Activated CD4-positive, CD25-positive, alpha-beta regulatory T cell treated with anti-CD3 and anti-CD28 coated beads, Interleukin-2, amount 50 U/mL, for 72 hours (primary cell): ENCODE measurements at places on chromosomes 11 and 22.

DNA sequence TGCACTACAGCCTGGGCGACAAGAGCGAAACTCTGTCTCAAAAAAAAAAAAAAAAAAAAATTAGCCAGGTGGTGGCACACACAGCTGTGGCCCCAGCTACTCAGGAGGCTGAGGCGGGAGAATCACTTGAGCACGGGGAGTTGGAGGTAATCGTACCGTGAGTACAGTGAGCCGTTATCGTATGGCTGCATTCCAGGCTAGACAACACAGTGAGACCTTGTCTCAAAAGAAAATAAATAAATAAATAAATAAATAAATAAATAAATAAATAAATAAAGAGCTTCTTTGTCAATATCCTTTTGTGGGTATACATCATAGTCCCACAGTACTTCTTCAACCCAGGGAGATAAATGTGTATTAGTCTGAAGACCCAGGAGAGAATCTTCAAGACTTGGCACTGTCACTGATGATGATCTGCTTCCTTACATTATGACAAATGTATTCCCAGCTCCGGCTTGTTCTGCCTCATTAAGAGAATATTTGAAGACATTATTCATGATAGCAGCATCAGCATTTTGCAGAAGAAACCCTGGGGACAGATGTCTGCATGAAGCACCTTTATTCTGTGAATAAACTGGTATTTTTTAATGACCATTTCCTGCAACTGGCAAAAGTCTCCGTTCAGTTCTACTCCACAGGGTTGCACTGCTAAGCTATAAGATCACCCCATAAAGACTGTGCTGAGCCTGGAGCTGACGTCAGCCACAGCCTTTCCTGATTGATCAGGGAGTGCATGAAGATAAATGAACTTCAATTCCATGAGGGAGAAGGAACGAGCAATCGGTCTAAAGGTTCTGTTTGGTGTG lies 1.6 kb upstream of the ACY3 start:
- DNase-seq: no peak

GRCh38 chr22:47616396-47617020 lies 854.1 kb downstream of the TBC1D22A start:
- no peak for DNase-seq

DNA sequence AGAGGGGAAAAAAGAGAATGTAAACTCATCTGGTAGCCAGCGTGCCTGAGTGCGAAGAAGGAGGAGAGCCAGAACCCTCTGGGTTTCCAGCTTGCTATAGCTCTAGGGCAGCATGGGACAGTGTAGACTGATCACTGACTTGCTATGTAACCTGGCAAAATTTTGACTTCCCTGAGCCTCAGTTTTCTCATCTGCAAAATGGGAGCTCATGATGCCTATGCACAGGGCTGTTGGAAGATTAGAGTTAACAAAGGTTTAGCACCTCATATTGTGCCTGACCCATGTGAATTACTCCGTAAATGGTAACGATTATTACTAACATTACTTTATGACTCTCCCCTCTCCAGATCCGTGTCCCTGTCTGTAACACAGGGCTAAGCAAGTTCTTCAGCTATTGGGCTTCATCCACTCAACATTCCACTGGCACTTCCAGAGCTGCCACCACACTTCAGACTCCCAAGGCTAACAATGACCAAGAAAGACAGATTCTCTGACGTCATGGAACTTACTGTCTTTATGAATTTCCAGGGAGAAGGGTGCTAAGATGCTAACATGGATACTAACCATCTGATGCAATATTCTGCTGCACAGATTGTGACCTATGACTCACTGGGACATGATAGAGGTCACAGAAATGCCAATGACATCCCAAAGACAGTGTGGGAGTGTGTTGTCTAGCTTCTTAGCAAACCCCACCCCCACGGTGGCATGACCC lies 195.2 kb downstream of the TRIM29 start:
- DNase-seq: no peak

DNA sequence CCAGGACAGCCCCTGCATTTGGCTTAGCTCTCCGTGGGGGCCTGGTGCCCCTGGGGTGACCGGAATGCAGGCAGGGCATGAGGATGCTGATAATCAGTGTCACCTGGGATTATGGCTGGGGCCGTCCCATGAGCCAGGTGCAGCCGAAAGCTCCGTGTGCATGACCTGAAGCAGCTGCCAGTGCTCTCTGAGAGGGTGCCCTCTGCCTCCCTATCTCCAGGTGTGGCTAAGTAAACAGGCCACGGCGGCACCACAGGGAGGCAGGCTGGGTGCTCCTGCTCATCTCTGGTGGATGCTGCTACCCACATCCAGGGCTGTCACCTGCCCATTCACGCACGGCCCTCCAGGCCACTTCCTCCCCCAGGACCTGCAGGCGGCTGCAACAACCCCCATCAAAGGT lies 29.8 kb downstream of the DUSP8 start:
- no peak for DNase-seq

- no peak for DNase-seq
Observed at GRCh38 chr22:20586403-20586745, 79.0 kb downstream of the MED15 start.

GRCh38 chr22:28983190-28983589 lies 78.4 kb downstream of the C22orf31 start:
- DNase-seq: no peak

GRCh38 chr11:119056421-119056999 lies 495 bp downstream of the HYOU1 start:
- DNase-seq: peak; percentile 40

- DNase-seq: no peak
Observed at GRCh38 chr22:42072606-42073330, 1.3 kb upstream of the PHETA2 start.

DNA sequence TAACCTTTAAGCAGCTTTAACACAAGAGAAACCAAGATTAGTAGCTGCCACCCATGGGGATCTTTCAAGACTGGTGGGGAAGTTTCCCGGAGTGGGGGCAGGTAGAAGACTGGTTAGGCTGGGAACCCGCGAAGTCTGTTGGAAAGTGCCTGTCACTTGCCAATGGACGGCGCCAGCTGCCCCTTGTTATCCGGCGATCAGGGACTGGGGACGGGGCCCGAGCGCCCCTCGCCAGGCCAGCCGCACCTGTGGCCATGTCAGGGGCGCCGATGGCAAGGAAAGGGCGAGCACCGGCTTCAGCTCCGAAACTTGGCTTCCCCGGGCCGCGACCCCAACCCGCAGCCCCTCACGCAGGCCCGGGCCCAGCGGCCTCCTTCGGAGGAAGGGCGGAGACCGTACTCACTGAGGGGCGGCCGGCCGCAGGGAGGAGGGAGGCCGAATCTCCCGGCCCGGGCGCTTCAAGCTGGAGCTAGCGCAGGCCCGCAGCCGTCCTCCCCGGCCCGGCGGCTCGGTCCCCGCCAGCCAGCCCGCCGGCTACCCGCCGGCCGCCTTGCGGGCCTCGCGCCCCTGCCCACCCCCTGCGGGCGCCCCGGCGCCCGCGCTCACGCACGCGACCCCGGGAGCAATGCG lies 539 bp downstream of the EIF4ENIF1 start:
- peak; percentile 42 for DNase-seq

GRCh38 chr11:1673446-1674172 lies 23.4 kb upstream of the KRTAP5-6 start:
- no peak for DNase-seq

- no peak for DNase-seq
Observed at GRCh38 chr11:59660621-59661020, 8.2 kb downstream of the PATL1 start.

DNA sequence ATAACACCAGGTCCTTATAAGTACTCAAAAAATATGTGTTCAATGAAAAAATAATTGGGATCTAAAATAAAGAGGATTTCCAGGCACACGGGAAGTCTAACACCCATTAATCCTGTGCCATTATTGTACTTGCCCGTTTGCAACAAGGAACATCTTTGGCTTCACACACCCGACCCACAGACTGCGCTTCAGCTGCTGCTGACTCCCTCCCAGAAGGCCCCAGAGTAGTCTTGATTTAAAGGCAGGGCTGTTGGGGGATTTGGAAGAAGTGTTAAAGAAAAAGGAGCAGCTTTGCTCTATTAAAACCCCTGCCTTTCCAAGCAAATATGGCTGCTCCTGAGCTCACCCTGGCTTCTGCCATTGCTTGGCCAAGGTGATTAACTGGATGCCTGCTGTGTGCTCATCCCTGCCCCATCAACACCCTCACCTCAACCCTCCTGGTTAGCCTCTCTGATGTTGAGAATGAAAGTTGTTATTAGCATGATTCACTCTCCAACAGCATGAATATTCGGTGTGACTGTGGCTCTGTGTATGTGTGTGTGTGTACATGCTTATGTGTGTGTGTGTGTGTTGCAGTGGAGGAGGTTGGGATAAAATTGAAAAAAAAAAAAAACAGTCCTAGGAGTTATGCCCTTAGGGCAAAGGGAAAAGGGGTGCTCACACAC lies 76.1 kb downstream of the KIRREL3 start:
- DNase-seq: no peak

DNA sequence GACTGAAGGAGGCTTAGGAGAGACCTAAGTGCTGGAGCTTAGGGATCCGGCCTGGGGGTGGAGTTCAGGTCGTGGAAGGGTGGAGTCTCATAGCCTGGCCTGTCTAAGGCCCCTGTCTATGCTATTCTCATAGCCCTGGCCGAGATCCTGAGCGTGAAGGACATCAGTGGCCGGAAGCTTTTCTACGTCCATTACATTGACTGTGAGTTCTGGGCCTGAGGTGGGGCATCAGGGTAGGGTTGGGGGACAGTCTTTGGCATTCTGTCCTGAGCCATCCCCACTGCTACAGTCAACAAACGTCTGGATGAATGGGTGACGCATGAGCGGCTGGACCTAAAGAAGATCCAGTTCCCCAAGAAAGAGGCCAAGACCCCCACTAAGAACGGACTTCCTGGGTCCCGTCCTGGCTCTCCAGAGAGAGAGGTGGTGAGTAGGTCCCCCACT lies 603 bp downstream of the KAT5 start:
- DNase-seq: no peak

- DNase-seq: no peak
Observed at GRCh38 chr11:93323747-93324146, 6.8 kb upstream of the DEUP1 start.

- no peak for DNase-seq
Observed at GRCh38 chr11:27254744-27255446, 108.1 kb downstream of the CCDC34 start.

DNA sequence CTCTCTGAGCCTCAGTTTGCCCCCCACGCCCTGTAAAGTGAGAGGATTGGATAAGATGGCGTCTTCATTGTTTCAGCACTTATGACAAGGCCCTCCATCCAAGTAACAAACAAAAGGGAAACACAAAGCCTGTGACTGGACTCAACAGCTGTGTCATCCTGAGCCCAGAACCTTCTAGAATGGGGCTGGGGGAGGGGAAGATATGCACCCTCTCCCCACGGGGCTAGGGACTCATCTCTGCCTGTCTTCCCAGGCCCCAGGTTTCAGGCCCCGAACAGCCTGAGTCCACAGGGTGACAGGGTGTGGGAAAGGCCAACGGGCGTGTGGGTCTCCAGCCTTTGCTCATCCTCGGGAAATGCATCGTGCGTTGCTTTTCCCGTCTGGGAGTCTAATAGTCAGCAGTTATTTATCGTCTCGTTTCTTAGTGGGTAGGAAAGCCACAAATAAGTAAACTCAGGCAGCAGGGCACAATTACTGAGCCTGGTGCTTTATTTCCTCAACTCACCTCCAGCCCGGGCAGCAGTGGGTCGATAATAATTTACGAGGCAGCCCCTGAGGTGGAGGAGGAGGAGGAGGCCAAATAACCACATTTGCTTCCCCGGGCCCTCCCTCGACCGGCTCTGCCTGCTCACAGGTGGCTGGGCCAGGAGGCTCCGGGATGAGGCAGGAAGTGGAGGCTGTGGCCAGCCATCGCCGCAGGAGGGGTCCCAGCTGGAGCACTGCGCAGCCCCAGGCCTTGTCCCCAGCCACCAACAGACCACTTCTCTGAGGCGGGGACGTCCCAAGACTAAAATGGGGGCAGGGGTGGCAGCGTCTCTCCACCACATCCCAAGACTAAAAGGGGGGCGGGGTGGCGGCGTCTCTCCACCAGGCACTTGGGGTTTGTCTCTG lies 54.4 kb downstream of the FLRT1 start:
- DNase-seq: no peak

- DNase-seq: no peak
Observed at GRCh38 chr11:7020183-7020917, at the start of the genes NLRP14 and ZNF214. NLRP14 (plus strand) TSS chr11:7020479; CDS start chr11:7038587, 18,108 bp downstream. ZNF214 (minus strand) TSS chr11:7020346; CDS start chr11:7002835, 17,511 bp downstream.

DNA sequence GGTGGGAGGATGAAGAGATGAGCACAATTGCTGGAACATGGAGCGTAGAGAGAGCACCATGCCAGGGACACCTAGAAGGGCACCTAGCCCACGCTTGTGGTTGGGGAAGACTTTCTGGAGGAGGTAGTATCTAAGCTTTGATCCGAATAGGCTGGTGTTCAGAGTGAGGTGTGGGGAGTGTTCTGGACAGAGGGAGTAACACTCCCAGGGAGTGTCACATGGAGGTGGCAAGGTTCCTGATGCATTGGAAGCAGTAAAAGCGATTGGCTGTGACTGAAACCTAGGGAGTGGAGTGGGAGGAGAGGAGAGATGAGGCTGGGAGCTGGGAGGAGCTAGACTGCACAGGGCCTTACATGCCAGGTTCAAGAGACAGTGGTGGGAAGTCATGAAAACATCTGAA lies 188.0 kb upstream of the NCAM1 start:
- DNase-seq: no peak

DNA sequence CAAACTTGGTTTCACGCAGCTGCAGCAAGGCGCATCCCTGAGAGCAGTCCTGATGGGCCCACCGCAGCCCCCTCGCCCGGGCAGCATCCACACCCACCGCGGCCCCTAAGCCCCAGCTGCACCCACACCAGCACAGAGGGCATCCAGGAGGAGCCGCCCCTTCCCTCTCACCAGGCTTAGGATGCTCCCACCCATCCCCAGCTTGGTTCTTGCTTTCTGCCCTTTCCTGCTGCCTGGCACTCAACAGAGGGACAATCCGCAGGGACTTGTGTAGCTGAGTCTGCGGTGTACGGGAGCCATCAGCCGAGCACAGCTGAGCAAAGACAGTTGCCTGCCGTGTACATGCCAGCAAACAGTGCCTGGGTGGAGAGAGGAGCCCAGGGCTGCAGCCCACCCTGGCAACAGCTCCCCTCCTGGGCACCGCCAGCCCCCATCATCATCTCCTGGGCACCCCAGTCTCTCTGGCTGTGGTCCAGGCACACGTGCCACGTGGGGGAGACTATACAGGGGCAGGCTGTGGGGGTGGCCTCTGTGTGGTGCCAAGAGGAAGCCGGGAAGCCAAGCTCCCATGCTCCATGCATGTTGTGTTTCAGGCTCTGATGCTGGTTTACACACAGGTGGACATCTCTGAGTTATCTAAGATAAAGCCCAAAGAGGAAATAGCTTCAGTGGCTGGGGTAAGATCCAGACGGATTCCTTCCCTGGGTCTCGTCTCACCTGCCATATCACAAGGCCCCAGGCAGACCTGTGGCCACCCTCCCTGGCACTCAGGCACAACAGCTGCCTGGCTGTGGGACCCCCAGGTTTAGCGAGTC lies 36.0 kb upstream of the GNB1L start:
- DNase-seq: no peak

DNA sequence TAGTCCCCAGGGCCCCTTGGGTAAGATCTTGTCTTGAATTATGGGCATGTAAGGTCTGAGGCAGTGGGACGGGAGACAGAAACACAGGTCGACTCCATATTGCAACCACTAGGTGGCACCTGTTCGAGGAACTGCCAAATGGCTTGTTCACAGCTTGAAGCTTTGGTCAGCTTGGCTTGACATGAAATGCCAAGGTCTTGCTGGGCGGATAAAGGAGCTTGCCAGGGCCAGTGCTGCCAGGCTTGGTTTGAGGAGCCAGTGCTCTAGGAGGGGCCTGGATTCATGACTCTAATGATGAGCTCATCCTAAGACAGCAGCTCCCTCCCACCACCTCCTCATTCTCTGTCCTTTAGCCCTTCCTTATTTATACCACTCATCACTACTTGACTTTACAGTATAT lies 11.9 kb upstream of the NRIP3 start:
- DNase-seq: peak; percentile 39

- DNase-seq: no peak
Observed at GRCh38 chr22:30607300-30607930, 441 bp downstream of the TCN2 start.
